Right ventricle myocardium superior (tissue), 1 donor: ENCODE measurements at places on chromosomes 2 and 18. TPM values are rescaled to one million over a fixed set of nuclear protein-coding genes. Genes with fewer than 3 reads are reported as not detected.
A peak's percentile ranks its signal among the peaks of the same experiment; 100 is the strongest.

DNA sequence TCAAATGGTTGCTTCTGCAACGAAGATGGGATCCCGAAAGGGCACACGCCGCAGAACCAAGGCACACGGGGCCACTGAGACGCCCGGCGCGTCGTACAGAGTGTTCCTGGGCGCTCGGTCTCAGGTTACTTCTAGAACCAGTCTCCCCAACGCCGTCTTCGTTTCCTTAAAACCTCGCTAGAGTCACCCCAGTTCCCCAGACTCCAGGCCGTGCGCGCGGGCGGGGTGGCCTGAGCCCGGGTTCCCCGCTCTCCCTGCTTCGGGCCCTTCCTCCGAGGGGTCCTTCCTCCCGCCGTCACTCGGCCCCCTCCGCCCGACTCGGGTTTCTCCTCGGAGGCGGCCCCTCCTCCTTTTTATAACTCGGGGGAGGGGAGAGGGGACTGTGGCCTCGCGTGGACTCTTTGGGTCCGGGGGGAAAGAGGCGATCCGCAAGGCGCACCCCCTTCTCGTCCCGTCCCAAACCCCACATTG is 774 bp upstream of the FZD7 start:
- DNase-seq, result peak; percentile 70

- no peak for DNase-seq
Measured at GRCh38 chr18:80210312-80211083, 36.8 kb downstream of the PARD6G start.

DNA sequence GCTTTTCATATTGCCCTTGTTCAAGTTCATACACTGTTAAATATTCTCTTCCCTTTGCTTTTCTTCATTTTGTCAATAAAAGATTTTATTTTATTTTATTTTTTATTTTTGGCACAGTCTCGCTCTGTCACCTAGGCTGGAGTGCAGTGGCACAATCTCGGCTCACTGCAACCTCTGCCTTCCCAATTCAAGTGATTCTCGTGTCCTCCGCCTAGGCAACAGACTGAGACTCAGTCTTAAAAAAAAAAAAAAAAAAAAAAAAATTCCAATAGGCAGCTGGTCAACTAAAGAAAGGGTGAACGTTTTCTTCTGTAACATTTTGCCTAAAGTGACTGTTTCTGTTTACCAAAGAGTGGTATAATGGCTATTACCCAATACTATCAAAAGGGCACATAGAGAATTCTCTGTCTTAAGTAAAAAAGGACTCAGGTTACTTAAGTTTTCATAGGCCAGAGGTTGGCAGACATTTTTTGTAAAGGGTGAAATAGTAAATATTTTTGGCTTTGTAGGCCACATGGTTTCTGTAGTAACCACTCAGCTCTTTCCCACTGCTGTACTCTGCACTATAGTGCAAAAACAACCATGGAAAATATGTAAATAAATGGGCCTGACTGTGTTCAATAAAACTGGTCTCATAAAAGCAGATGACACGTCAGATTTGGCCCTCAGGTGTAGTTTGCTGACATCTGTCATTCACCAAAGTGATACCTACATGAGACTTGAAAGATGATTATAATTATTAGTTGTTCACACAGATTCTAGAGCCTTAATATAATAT is 113.4 kb downstream of the MIB1 start:
- DNase-seq, result no peak

GRCh38 chr2:195898505-195899191 is 170.0 kb downstream of the DNAH7 start:
- peak; percentile 83 for DNase-seq

- no peak for DNase-seq
Measured at GRCh38 chr2:149438330-149438960, 108.1 kb downstream of the LYPD6 start.

DNA sequence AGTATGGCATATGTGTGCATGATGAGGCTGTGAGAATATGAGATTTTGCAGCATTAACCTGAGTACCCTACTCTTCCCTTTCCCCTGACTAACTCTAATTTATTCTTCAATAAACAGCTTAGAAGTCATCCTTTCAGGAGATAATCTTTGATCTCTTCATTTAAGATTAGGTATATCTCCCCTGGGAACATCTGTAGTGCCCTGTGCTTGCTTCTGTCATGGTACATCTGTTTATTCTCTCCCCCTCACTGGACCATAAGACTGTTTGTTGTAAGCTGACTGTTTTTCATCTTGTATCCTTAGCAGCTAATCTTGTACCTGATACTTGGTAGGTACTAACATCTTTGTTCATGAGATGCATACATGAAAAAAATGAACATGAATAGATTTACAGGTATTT is 83.1 kb downstream of the MBD5 start:
- DNase-seq, result no peak

GRCh38 chr2:208175069-208175839 is 11.9 kb upstream of the CRYGA start:
- peak; percentile 73 for DNase-seq

The GALNT3 gene
- 0.19 TPM for total RNA-seq

The APCDD1 gene
- 27.0 TPM for total RNA-seq

The GTF3C2 gene
- 14.6 TPM for total RNA-seq
